ENCODE measurements at places on chromosomes 2 and 18.

DNA sequence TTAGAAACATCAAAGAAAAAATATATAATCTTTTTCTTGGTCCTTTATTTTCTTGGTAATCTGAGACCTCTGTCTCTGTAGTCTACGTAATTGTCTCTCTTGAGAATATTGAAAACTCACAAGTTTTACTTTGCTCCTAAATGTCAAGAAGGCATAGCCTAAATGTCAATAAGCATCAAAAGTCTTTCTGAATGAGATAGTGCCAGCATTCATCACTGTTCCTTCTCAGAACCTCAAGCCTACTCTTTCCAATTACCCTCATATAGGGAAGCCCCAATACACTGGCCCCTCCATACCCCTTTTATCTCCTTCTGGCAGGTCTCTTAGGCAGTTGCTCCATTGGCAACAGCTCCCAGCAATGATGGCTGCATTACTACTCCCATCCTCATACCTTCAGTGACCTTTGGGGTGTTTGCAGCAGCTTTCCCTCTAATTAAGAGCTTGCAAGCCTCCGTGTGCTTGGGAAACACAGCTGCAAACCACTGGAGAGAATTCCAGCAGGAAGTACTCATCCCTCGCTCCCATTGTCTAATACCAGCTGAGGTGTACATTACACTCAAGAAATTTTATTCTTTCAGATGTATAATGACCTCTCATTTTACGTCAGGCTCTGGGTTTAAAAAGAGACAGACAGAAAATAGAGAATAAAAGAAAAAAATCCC lies 95.8 kb downstream of the KYNU start:
- DNase-seq = peak; percentile 37

- DNase-seq = peak; percentile 99
These were observed 214.1 kb upstream of the COPS8 start for GRCh38 chr2:236871500-236872001.

DNA sequence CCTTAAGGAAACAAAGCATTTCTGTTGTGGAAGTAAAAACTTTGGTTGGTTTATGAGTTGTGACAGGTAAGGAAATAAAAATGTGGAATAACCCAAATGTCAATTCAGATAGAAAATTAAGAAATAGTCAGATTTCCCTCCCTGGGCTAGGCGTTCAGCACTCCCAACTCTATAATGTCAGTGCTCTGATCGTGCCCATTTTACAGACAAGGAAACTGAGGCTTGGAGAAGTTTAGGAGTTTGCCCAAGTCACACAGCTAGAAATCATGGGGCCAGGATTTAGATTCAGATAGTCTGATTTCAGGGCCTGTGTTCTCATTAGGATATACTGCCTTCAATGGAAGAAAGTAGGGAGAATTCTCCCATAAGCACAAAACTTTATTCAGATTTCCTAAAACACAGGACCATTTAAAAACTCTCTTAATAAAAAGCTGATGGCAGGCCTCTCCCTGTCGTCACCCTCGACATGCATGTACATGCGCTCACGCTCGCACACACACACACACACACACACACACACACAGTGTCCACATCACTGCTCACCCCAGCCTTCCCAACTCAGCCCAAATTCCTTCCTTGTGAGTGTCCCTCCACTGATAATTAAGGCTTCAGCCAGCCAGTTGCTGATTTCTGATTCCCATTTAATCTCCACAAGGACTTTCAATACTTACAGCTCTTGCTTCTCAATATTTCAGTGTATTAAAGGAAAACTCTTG lies 49.1 kb upstream of the SLC14A2 start:
- DNase-seq = peak; percentile 96

- DNase-seq = no peak
These were observed 102.7 kb downstream of the DCC start for GRCh38 chr18:52442686-52443085.

DNA sequence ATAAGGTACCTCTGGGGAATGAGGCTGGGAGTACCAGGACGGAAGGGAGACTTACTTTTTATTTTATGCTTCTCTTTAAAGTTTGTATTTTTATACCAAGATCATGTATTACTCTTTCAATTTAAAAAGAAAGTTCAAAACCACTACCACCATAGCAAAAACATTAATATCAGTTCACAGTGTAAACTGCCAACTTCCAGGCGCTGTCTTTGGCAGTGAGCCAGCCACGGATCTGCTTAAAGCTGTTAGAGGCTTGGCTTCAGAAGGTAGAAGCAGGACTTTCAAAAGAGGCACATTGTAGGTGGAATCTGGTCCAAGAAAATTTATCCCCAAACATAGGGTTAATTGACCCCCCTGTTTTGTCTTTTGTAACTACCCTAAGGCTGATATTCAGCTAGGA lies 74.8 kb downstream of the B3GNT2 start:
- DNase-seq = no peak

DNA sequence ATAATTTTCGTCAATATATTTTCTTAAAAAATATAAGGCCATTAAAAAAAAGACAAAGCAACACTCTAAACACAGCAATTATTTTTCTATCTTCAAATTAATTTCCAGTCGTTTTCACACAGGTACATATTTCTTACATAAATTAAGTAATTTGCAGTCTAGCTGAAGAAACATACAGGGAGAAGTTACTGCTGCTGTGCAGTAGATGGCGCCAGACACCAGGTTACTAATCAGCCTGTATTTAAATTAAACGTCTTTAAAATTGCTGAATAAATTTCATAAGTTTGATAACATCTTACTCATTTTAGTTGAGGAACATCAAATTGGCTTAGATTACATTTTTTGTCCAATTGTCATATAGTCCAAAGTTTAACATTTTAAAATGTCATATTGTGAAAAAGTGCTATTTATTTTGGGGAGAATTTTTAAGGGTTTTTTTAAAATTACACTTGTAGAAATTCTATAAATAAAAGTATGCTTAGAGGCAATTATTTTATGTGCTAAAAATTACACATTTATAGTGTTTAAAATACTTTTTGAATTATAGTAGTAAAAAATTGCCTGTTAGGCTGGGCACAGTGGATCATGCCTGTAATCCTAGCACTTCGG lies 88.4 kb downstream of the PMAIP1 start:
- DNase-seq = peak; percentile 44

All from fibroblast of skin of right quadriceps (primary cell).